ENCODE measurements at places on chromosomes 5 and 9.

- no peak for DNase-seq
These were observed 25.5 kb downstream of the KCNMB1 start for GRCh38 chr5:170363671-170364070.

GRCh38 chr5:150642567-150642927 is 2.1 kb downstream of the SYNPO start:
- no peak for DNase-seq

- no peak for DNase-seq
These were observed 15.3 kb downstream of the PLPP7 start for GRCh38 chr9:131304676-131305355.

GRCh38 chr9:115694014-115694413 is 459.6 kb upstream of the PAPPA start:
- DNase-seq, result no peak

DNA sequence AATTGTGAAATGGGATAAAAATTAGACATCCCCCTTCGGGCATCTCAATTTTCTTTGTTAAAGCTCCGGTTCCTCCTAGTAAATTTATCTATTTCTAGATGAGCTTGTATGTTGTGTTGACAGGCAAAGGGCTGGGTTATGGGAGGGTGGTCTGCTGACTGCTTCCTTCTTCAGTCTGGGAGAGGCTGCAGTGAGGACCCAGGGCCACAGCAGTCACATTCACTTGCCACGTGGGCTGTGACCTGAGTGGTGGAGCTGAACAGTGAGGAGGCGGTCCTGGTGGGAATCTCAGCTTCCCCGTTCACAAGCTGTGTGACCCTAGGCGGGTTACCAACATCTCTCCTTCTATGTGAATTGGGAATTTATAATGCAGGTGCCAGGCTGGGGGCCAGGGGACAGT is 57.5 kb upstream of the RXRA start:
- no peak for DNase-seq

DNA sequence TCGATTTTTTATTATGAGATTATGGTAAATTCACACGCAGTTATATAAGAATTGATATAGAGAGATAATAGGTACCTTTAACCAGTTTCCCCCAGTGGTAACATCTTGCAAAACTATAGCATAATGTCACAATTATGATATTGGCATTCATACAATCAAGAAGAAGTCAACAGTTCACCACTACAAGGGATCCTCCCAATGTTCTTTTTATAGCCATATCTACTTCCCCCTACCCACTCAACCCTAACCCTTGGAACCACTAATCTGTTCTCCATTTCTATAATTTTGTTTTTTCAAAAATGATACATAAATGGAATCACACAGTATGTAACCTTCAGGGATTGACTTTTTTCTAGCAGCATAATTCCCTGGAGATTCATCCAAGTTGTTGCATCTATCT is 9.8 kb downstream of the ACTL7B start:
- no peak for DNase-seq

GRCh38 chr9:2681981-2682380 is 35.3 kb upstream of the KCNV2 start:
- no peak for DNase-seq

DNA sequence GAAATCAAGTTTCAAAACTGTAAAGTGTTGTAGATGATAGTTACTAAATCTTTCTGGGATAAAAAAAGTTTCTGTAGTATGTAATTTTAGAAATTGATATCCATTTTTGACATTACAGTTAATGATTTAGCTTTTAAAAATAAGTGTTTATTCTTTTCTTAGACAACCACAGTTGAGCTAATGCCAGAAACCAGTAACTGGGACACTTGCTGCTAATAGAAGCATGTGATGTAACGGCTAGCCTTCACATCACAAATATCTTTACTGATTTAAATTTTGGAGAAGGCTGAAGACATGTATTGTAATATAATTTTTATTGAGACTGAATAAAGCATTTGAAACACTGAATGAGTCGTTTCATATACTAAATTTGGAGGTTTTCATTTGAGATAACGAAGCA is 18.8 kb downstream of the CSNK1G3 start:
- no peak for DNase-seq

GRCh38 chr9:1977026-1977425 is 38.1 kb upstream of the SMARCA2 start:
- DNase-seq, result no peak

- no peak for DNase-seq
These were observed 4.9 kb downstream of the SMIM3 start for GRCh38 chr5:150783422-150783928.
